ENCODE measurements at places on chromosomes 5 and 9. TPM values are rescaled to one million over a fixed set of nuclear protein-coding genes. Genes with fewer than 3 reads are reported as not detected.

SLC28A3 gene
- total RNA-seq, result not detected

DMRT2 gene
- not detected for total RNA-seq

PNPLA7 gene
- 0.75 TPM for total RNA-seq

SMIM23 gene
- total RNA-seq, result not detected

RANBP3L gene
- total RNA-seq, result not detected

RFESD gene
- 3.1 TPM for total RNA-seq

STPG3 gene
- not detected for total RNA-seq

SLC34A3 gene
- total RNA-seq, result 0.13 TPM

GABRP gene
- total RNA-seq, result not detected

BRINP1 gene
- total RNA-seq, result 0.22 TPM

BOD1 gene
- 71.8 TPM for total RNA-seq

CNTLN gene
- 6.1 TPM for total RNA-seq

PCDHGA8 gene
- 0.02 TPM for total RNA-seq

ELOVL7 gene
- total RNA-seq, result 9.5 TPM

CIZ1 gene
- 89.9 TPM for total RNA-seq

QRFP gene
- total RNA-seq, result not detected

SLC46A2 gene
- total RNA-seq, result not detected

LAMC3 gene
- 1.5 TPM for total RNA-seq

NDOR1 gene
- 15.2 TPM for total RNA-seq

SYK gene
- total RNA-seq, result not detected

SPINK7 gene
- not detected for total RNA-seq

PROB1 gene
- 0.33 TPM for total RNA-seq

AQP7 gene
- total RNA-seq, result 0.24 TPM

FOXE1 gene
- 4.2 TPM for total RNA-seq

CPLANE1 gene
- total RNA-seq, result 4.1 TPM

GRXCR2 gene
- total RNA-seq, result not detected

DOK3 gene
- 4.7 TPM for total RNA-seq

PLCXD3 gene
- 0.31 TPM for total RNA-seq

PCDHA4 gene
- 2.0 TPM for total RNA-seq

LECT2 gene
- not detected for total RNA-seq

ARL15 gene
- 4.3 TPM for total RNA-seq

SPINK5 gene
- not detected for total RNA-seq

AGXT2 gene
- not detected for total RNA-seq

LEAP2 gene
- total RNA-seq, result 0.98 TPM

CATSPER3 gene
- 0.59 TPM for total RNA-seq

PDCD1LG2 gene
- total RNA-seq, result 0.39 TPM

CYSRT1 gene
- total RNA-seq, result 3.5 TPM

KCTD16 gene
- total RNA-seq, result 0.05 TPM

NMRK1 gene
- total RNA-seq, result 5.2 TPM

ADAMTSL2 gene
- not detected for total RNA-seq

CDKN2A gene
- not detected for total RNA-seq

ANKRD34B gene
- total RNA-seq, result 0.07 TPM

FAM114A2 gene
- 14.8 TPM for total RNA-seq

TRIM23 gene
- 8.2 TPM for total RNA-seq

CDHR2 gene
- total RNA-seq, result 0.08 TPM

C9orf153 gene
- not detected for total RNA-seq

FAM200C gene
- 2.5 TPM for total RNA-seq

ZBTB5 gene
- total RNA-seq, result 9.7 TPM

LHX2 gene
- 4.7 TPM for total RNA-seq

ZNF618 gene
- total RNA-seq, result 11.3 TPM

NMUR2 gene
- not detected for total RNA-seq

TRPM3 gene
- not detected for total RNA-seq

GFRA3 gene
- total RNA-seq, result 0.08 TPM

SLC36A2 gene
- not detected for total RNA-seq

Data from A549 treated with CpdA at 1 μM for 4 hours (cell line).